Muscle of leg (tissue), 16 donors: ENCODE measurements at places on chromosomes 6 and 20.

GRCh38 chr20:14288341-14289330 is 48.8 kb downstream of the FLRT3 start:
- no peak for DNase-seq

DNA sequence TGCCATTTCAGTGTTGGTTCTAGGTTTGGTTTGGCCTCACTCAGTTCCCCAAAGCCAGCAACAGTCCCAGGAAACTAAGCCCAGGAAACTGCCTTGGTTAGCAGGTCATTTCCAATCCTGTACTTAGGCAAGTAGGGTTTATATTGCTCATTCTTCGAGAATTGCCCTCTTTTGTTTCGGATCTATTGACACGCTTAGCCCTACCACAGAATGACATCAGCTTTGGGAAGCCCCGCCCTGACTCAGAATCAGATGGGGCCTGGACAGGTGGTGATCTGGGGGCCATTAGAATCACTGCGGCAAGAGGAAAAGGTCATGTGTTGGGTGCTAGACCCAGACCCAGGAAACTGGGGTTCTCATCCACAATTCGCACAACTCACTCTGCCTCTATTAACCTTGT is 578.2 kb downstream of the QKI start:
- no peak for DNase-seq

GRCh38 chr6:23325065-23325464 is 755.7 kb downstream of the HDGFL1 start:
- DNase-seq = peak; percentile 68

- no peak for DNase-seq
Observed at GRCh38 chr6:19857703-19858102, 20.5 kb downstream of the ID4 start.

GRCh38 chr6:15929685-15930084 is 199.2 kb upstream of the MYLIP start:
- no peak for DNase-seq

DNA sequence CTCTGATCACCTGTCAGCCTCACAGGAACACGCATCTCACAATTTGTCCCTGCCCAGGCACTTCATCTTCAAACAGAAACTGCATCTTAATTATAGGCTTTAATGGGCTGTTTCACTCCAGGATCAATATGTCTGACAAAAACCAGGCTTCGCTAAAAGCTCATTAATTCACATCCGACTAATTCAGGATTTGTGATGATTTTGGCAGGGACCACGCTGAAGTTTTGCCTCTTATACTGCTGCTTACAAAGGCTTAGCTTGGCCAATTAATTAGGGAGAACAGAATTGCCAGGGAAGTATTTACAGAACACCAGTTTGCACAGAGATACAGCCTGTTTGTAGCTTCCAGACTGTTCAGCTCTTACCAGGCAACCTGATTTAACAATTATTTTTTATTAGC is 541.0 kb upstream of the SPTLC3 start:
- no peak for DNase-seq

GRCh38 chr6:35319346-35320030 is 21.9 kb downstream of the DEF6 start:
- no peak for DNase-seq

DNA sequence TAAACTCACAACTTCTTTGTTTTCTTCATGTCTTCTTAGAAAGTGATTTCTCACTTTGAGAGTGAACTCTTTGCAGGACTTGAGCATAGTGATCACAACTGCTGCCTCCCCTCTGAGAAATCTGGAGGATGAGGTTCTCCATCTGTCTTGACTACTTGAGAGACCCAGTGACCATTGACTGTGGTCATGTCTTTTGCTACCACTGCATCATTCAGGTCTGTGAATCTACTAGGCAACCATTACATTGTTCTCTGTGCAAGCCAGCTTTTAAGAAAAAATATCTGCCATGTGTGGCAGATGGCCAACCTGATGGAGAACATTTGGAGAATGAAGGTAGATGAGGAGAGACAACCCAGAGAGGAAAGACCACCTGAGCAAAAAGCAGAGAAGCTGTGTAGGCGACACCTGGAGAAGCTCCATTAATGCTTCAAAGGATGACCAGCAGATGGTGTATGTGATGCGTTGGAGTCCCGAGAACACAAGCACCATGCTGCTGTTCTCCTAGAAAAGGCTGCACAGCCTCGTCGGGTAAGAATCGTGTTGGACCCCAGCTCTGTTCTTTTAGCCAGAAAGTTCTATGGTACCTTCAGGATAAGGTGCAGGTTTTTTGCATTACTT is 25.1 kb upstream of the TRIM26 start:
- peak; percentile 9 for DNase-seq

DNA sequence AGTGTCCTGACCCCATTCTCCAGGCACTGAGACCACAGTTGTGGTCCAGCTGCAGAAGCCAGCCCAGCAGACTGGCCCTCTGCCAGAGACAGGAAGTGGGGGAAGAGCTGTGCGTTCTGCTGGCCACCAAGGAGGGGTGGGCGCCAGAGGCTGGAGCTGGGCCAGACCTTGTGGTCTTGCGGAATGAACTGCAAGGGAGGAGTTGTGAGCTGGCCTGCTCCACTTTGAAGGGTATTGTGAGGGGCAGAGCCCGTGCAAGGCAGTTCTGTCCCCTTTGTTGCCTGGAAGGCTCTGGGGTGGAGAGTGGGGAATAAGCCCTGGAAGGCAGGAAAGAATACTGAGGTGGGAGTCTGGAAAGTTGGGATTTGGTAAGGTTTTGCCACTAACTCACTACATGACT is 3.6 kb upstream of the MDFI start:
- peak; percentile 72 for DNase-seq

DNA sequence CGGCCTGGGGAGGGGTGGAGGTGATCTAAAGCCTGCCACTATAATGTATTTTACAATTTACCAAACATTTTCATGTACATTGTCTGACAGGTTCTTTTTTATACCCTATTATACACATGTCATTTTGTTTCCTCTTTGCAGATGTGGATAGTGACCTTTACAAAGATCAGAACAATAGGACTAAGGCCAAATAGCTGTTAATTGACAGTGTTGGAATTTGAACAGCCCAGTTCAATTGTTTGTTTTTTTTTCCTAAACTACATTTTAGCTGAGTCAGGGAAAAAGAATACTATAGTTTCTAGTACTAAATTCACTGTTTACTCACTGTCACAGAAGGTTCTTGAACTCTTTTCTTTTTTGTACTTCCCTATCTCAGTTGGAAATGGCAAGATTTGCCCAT is 40.2 kb downstream of the PGM3 start:
- DNase-seq = no peak

GRCh38 chr6:159427771-159428170 is 258.6 kb downstream of the FNDC1 start:
- DNase-seq = peak; percentile 90

DNA sequence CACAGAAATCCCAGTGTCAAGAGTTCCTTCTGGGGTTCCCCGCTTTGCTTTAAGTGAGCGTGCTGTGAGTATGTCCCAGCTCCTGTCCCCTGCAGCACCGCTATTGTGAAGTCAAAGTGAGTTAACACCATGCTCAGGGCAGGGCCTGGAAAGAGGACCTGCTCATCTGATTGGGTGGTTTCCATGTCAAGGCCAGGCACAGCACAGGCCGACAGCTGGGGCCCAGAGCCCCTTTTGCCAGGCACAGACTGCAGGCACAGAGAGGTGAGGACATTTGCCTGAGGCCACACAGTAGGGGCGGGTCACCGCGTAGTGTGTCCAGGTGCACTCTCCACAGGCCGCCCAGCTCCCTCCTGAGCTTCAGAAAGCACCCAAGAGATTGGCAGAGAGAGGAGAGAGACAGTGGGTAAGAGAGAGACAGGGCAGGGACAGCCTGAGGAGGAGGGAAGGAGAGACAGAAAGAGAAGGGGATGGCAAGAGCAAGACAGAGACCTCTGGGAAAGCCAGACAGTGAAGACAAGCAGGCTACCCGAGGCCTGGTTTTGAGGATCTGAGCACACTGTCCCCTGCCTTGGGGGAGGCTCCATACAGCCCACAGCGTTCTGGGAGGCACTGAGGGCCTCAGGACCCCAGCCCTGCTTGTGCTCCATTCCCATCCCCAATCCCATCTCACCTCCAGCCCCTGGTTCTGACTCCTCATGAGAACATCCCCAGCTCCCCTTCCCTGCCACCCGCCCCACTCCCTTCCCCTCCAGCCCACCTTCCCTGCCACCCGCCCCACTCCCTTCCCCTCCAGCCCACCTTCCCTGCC is 6.5 kb upstream of the BPIFB1 start:
- no peak for DNase-seq

GRCh38 chr6:48222241-48222640 is 111.2 kb upstream of the PTCHD4 start:
- DNase-seq = peak; percentile 15

GRCh38 chr20:3781153-3781910 is at the start of gene SPEF1:
Gene SPEF1 (minus strand): TSS chr20:3781448. CDS start chr20:3781287, 161 bp downstream.
- peak; percentile 97 for DNase-seq

DNA sequence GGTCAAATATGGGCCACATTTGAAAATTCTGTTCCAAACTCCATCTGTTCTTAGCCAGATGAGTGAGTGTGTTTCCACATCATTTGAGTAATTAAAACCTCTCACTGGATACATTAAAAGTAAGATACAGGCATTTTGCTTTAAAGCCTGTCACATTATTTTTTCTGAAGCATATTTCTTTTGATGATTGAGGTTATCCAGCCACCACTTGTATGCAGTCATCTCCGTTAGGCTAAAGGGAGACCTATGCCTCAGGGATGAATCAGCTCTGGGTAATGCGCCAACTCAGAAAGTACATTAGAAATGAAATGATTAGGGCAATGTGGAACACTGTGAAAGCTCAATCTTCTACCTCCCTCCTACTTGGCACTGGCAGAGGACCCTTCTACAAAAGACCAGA is 90.7 kb downstream of the SNAP25 start:
- DNase-seq = no peak

GRCh38 chr6:110645685-110646418 is 169.4 kb downstream of the CDK19 start:
- DNase-seq = no peak

GRCh38 chr6:49551078-49551865 is 804 bp downstream of the C6orf141 start:
- DNase-seq = no peak

GRCh38 chr6:134035823-134036296 is 16.6 kb downstream of the SLC2A12 start:
- DNase-seq = peak; percentile 54

- DNase-seq = no peak
Observed at GRCh38 chr6:53527249-53527765, 17.6 kb downstream of the GCLC start.

GRCh38 chr20:48612335-48612734 is 215.5 kb downstream of the PREX1 start:
- DNase-seq = no peak

DNA sequence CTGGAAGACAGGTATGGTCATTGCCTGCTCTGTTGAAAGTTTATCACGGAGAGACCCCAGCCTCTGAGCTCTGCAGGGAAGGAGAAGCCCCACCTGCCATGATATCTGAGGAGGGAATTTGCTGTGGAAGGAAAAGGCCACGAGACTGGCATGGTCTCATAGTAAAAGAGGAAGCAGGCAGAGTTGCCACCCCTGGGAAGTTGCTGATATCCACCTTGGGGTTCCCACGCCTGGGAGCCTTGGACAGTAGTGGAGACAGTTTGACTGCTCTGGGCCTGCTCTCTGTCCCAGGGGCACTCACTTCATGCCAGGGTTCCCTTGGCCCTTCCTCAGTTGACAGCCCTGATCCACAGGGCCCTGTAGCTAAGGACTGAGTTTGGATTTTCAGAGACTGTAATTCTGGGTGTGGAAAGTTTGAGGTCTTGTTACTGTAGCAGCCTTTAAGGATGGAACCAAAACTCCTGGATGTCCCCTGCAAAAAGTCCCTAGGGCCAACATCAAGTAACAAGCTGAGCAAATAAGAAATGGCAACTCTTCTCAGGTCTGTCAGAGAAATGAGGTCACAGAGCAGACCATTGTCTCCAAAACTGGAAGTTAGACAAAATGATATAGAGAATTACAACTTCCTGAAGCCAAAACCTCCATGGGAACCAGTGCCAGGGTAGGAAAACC is 6.9 kb upstream of the SIRPB1 start:
- no peak for DNase-seq

GRCh38 chr20:48129345-48129942 is 344.2 kb upstream of the SULF2 start:
- peak; percentile 92 for DNase-seq

- peak; percentile 95 for DNase-seq
Observed at GRCh38 chr6:4460586-4461475, 315.4 kb upstream of the CDYL start.

- DNase-seq = no peak
Observed at GRCh38 chr20:51775241-51775640, 7.1 kb upstream of the ATP9A start.

GRCh38 chr20:51424270-51425117 is 118.0 kb downstream of the NFATC2 start:
- no peak for DNase-seq

GRCh38 chr20:4966826-4967751 is 34.2 kb downstream of the SLC23A2 start:
- no peak for DNase-seq

GRCh38 chr20:45459606-45460005 is 9.9 kb upstream of the WFDC2 start:
- no peak for DNase-seq

DNA sequence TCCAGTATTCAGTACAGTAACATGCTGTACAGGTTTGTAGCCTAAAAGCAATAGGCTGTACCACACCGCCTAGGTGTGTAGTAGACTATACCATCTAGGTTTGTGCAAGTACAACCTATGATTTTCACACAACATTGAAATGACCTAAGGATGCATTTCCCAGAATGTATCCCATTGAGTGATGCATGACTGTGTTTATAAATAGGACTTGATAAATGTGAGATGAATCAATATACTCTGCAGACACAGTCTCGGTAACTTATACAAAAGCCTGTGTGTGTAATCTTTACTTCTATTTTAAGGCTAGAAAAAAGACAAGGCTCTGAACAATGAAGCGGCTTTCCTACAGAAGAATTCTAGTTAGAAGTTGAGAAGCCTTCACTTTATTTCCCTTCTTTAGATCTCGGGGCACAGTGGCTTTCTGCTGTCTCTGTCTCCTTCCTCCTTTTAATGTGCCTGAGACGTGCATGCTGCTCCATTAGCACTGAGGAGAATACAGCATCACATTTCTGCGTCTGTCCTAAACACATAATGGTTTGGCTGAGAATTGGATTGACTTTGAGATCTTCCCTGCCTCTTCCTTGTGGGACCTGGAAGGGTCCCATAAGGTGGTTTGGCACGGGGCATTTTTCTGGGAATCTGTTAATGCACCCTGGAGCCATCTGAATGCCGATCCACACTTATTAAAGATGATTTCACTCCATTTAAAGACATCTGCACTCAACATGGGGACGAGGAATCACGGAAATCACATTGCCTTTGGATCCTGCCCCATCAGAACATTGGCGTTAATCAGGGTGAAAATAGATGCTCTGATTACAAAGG is 112.5 kb downstream of the SCML4 start:
- DNase-seq = peak; percentile 14

- DNase-seq = peak; percentile 71
Observed at GRCh38 chr20:54132612-54133433, 41.0 kb downstream of the CYP24A1 start.
